ENCODE measurements at places on chromosomes 12 and 14.

- DNase-seq: no peak
These were observed 34.8 kb downstream of the PTHLH start for GRCh38 chr12:27937768-27938167.

DNA sequence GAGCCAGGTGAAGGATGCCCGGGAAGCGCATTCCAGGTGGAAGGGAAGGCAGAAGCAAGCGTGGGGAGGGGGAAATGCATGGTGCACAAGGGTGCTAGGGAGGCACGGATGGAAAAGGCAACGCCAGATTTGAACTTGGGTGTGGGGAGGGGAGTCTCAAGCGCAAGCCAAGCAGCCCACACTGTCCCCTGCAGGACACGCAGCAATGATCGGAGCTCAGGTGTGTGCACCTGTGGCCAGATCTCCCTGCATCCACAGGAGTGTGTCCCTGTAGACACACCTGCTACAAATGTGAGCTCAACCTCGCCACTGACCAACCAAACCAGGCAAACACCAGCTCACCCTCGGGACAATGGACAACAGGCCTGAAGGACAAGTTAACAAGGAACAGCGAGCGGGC is 63.2 kb downstream of the SCARB1 start:
- no peak for DNase-seq

DNA sequence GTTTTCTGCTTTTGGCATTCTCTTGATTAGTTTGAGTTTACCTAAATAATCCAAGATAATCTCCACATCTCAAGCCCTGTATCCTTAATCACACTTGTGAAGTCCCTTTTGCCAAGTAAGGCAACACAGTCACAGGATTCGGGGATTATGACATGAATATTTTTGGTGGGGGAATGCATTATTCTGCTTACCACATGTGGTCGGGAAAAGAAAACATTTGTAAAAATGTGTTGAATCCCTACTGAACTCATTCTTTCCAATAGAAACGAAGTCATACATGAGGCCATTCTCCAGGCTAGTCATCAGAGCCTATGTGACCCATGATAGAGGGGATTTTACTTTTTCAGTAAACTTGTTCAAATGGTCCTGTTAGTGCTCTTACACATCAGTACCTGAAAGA is 58.5 kb upstream of the PRICKLE1 start:
- no peak for DNase-seq

- DNase-seq: no peak
These were observed 81.5 kb upstream of the KCNA1 start for GRCh38 chr12:4828176-4828575.

GRCh38 chr12:121581686-121582429 is 1.0 kb upstream of the KDM2B start:
- peak; percentile 23 for DNase-seq

DNA sequence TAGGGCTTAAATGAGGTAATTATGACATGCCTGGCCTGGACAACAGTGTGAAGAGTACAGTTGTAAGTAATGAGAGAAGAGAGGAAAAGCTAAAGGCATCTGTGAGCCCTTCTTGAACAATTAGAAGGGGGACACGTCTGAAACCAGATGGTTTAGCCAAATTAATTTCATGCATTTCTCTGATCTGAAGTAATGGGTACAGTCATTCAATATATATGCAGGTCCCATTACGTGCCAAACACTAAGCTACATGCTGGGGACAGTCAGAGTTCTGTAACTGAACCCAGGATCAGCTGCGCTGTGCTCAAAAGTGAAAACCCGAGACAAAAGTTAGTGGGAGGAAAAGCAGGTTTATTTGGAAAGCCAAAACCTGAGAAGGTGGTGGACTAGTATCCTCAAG is 207.2 kb upstream of the TMTC1 start:
- no peak for DNase-seq

- no peak for DNase-seq
These were observed 14.0 kb downstream of the SYNE3 start for GRCh38 chr14:95502381-95502950.

GRCh38 chr12:85575120-85576096 is 260.8 kb downstream of the RASSF9 start:
- DNase-seq: no peak

GRCh38 chr14:42555365-42555764 is 948.7 kb downstream of the LRFN5 start:
- no peak for DNase-seq
